ENCODE measurements at places on chromosomes 12 and 14.

GRCh38 chr12:47650469-47650868, 55.4 kb downstream of the RPAP3 start:
- DNase-seq, result no peak

DNA sequence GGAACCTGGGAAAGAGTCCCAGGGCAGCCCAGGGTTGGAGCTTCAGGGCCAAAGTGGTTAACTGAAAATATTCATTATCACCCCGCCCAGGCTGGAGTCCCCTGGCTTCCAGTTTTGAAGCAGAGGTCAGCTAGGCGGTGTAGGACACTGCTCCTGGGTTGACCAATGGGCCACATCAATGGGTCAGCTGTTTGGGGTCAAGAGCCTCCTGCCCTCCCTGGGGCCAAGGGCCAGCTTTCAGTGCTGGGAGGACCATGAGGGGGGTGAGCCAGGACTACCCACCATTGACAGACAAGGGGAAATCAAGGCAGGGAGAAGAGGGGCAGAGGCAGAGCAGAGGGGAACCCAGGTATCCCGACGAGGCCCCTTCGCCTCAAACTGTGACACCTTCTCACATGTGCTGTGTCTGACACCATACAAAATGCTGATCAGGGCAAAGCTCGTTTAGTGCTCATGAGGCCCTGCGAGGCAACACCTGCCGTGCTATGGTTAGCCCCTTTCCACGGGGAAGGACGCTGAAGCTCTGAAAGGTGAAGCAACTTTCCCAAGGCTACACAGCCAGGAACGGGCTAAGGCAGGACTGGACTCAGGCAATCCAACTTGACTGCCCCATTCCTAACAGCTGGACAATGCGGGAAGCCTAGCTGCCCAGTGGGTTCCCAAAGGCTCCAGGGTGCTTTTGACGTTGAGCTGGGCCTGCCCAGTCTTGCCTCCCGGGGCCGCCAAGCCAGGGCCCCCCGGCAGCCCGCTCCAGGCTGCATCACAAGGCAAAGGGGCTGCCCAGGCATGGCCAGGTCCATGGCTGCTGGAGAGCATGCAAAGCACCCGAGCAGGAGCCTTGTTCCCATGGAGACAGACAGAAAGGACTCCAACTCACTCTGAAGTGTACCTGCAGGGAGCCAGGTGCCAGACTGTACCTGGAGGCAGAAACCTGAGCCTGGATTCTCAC, 2.0 kb downstream of the SYNE3 start:
- no peak for DNase-seq

- no peak for DNase-seq
Observed at GRCh38 chr14:67517083-67517482, 16.0 kb upstream of the PLEKHH1 start.

DNA sequence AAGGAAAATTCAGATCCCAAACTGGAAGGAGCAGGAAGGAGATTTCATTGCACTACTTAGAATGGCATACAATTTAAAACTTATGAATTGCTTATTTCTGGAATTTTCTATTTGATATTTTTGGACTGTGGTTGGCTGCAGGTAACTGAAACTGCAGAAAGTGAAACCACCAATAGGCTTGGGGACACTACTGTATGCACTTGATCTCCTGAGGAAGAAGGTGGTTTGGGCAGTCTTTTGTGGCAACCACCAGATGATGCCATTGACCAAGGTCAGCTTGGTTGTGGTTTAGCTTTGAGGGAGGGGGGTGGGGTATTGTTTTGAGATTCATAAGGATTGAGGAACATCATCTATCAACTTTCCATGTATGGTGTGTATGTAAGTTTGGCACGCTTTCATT, 209.5 kb upstream of the STXBP6 start:
- DNase-seq, result no peak

DNA sequence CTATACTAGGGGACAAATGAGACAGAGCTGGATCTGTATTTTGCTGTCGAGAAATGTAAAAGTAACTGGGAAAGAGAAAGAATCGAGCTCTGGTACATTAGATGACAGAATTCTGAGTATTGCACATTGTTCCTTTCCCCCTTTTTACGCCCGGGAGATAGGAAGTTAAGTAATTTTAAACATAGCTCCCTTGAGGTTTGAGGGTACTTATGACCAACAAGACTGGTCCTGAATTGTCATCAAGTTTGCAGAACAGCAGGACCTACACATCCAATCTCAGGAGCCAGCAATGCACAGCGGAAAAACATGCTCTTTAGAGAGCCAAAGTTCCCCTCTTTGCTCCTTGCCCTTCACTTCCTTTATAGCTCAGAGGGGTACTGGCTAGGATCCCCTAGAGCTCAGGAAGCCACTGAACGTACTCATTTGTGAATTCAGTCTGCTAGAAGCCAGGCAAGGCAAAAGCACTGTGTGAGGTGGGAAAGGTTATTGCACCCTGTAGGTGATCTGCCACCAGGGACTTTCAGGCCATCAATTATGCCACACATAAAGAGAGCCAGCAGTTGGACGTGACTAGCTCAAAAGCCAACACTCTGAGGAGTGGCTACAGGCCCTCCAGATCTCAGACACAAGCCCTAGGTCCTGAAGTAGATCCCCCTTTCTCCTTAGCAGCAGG, 333.8 kb downstream of the KCNH5 start:
- no peak for DNase-seq

GRCh38 chr14:51035611-51036192, 59.2 kb downstream of the TRIM9 start:
- DNase-seq, result no peak

GRCh38 chr14:62314221-62314620, 552.0 kb downstream of the SNAPC1 start:
- DNase-seq, result no peak

DNA sequence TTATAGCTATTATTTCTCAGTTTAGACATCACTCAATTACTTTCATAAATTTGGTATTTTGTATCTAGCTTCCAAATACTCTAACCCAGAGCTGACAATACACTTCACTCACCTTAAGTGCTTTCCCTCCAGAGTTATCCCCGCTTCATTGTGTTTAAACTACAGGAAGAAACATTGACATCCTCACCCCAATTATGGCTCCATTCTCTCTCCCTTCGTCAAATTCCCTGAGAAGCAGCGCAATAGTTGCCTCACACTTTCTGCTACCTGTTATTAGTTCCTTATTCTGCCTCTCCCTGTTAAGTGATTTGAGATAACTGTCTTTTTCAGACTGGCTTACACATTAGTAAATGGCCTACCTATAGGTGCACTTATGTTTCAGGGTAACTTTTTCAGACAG, 69.4 kb upstream of the AMIGO2 start:
- DNase-seq, result no peak

GRCh38 chr12:43306066-43306465, 245.9 kb downstream of the ADAMTS20 start:
- no peak for DNase-seq

GRCh38 chr12:107565551-107565950, 120.0 kb upstream of the PWP1 start:
- DNase-seq, result no peak

- no peak for DNase-seq
Observed at GRCh38 chr12:52390739-52391617, 5.5 kb upstream of the KRT84 start.

DNA sequence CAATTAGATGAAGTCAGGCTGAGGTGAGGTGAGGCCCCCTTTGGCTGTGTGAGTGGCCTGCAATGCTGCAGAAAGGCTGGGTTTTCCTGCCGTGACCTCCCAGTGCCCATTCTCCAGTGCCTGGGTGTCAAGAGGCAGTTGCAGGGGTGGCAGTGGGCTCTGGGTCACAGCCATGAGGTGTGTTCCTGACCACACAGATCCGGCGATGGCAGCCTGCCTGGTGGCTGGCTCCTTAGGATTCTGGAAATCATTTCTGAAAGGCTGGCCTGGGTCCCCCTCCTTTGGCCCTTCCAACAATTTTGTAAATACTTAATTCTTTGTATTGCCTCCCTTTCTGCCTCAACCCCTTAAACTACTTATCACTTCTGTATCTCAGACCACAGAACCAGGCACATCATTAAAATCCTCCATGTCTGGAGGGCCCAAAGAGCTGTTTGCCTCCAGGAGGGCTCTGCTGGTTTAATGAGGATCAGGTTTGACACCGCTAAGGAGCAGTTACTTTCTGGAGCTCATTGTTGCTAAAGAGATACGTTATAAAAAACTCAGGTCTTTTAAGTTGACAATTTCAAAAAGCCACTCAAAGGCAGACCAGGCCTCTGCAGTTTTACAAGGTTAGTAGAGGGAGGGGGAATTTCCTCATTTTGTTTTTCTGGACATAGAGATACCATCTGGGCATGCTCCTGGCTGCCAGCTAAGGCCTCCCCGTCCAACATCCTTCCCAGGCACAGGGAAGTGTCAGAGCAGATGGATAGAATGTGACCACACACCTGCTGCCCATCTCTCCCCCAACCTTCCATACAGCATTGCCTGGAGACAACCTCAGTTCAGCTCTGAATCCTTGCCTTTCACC, 204.4 kb downstream of the FOXN3 start:
- no peak for DNase-seq

- DNase-seq, result no peak
Observed at GRCh38 chr14:62308316-62308715, 546.1 kb downstream of the SNAPC1 start.

- no peak for DNase-seq
Observed at GRCh38 chr12:8584004-8584403, 28.7 kb downstream of the AICDA start.

DNA sequence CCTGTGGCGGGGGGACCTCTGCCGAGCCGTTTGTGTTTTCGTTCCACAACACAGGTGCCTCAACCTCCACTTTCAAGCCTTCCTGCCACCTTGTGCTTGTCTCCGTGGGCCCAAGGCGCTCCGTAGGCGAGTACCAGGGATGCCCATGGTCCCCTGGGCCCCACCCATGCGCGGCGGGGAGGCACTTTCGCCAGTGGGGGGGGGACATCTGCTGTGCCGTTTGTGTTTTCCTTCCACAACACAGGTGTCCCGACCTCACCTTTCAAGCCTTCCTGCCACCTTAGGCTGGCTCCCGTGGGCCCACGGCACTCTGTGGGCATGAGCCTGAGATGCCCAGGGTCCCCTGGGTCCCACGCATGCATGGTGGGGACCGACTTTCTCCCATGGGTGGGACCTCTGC, 335.9 kb downstream of the ALG10 start:
- no peak for DNase-seq
